Substantia nigra (tissue), 51 donors: ENCODE measurements at places on chromosomes 13 and 19.

GRCh38 chr19:10191347-10191746 is 3.4 kb downstream of the DNMT1 start:
- DNase-seq = no peak

DNA sequence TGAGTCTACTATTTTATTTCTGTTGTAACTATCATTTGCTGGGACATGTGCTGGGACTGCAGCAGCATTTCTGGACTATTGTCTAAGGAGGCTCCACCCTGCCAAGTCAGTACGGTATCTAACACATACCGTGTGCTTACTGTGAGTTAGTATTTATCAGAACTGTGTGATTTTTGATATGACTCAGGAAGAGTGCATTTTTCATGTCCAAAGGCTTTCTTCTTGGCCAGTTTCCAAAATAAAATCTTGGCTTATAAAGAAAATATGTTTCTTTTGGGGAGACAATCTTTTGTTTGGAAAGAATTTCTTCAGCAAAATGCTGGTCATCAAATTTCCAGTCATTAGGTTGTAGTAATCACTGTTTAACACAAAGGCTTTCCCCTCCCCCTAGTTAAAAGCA is 11.6 kb downstream of the PARP4 start:
- no peak for DNase-seq

GRCh38 chr19:39765091-39766076 is 13.3 kb upstream of the LEUTX start:
- DNase-seq = no peak

DNA sequence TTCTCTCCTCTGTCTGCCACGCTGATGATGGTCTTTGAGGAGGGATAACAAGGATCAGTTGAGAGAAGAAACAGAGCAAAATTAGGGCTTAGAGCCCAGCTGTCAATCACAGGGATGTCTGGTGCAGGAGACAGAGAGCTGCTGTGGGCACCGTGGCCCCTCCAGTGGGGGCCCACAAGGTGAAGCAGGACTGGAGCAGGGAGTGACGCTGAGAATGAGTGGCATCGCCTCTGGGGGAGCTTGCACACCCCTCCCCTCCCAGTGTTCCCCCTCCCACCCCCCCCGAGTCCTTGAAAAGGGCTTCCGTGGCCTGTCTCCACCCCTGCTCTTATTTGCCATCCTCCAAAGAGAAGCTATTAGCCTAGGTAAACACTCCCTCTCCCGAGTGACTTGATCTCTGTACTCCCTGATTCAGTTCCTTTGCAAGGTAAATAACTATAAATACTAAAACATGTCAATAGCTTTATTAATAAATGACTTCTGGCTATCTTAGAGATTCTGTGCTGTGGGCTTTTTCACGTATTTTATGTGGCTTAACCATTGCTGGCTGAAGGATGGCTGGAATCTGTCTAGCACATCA is 440.0 kb downstream of the ZNF536 start:
- no peak for DNase-seq

GRCh38 chr19:43687660-43687997 is 17.7 kb upstream of the PLAUR start:
- DNase-seq = peak; percentile 7

DNA sequence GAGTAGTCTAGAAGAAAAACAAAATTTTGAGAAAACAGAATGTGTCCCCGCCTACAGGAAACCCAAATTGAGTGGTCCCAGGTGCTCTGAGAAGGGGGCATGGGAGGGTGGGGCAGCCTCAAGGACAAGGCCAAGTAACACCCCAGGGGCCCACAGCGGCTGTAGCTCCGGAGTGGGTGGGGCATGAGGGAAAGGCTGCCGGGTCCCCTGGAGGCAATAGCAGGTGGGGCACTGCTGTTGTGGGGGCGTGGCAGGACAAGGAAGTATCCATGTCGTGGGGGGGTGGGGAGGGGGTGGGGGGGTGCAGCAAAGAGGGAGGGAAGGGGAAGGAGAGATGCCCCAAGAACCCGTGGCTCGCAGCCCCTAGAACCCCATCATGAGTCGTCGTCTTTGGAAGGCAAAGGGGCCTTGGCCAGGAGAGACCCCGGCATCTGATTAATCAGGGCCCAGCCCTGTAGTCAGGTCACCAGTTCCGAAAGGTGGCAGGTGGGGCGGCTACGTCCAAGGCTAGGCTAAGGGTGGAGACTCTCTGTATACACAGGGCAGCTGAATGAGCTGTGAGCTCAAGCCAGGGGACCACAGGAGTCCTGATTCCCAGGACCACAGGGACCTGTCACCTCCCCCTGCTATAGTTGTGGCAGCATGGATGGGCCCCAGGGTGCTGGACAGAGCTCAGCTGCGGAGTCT is 7.5 kb upstream of the ISYNA1 start:
- DNase-seq = no peak

- no peak for DNase-seq
Observed at GRCh38 chr13:46577696-46578589, 25.0 kb downstream of the LRCH1 start.

- DNase-seq = no peak
Observed at GRCh38 chr19:37928527-37929286, 21.7 kb downstream of the SIPA1L3 start.

DNA sequence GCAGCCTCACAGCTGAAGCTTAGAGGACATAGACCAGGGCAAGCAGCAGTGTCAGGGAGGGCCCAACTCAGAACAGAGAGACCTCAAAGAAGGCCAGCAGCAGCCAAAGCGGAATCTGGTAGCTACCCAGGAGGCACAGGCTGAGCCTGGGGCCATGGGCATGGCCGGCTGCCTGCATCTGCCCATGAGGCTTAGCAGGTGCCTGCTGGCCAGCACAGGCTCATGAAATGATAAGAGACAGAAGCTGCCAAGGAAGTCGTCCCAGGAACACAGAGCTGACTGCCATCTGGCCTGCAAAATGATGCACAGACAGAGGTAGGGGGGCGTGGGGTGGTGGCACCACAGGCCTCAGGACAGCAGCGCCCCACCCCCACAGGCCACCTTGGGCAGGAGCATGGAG is 29.2 kb downstream of the TUBA3C start:
- DNase-seq = no peak

DNA sequence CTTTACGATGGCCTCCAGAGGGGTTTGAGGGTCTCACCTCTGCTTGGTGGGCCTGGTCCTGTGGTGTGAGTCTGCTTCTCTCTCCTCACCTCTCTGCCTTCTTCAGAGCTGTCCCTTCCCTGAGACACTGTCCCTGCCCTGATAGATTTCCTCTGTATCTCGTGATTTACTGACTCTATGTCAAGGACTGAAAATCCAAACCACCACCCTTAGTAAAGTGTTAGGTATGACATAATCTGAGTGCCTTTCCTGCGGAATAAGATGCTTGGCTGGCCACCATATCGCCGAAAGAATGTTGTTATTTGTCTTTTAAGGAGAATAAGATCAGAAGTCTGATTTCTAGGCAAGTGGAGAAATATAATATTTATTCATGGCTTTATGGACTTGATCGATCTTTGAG is 7.2 kb downstream of the SLC25A15 start:
- no peak for DNase-seq

DNA sequence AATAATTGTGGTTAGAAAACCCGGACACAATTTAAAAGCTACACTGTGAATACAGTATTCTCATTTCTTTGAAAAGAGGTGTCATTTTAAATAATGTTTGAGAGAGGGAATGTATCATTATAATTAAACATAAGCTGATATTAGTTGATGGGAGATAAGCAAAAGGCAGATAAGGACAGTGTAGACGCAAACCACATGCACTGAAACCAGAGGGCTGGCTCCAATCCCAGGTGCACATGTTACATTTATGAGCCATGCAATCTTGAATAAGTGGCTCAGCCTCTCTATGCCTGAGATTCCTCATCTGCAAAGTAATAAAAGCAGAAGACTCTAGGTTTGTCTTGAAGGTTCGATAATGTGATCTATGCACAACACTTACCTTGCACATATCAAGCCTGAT is 238.7 kb downstream of the EFNB2 start:
- no peak for DNase-seq
